ENCODE measurements at places on chromosomes 5 and 9. TPM values are rescaled to one million over a fixed set of nuclear protein-coding genes. Genes with fewer than 3 reads are reported as not detected.
A peak's percentile ranks its signal among the peaks of the same experiment; 100 is the strongest.

Gene ZFP37
- 3.6 TPM for total RNA-seq

DNA sequence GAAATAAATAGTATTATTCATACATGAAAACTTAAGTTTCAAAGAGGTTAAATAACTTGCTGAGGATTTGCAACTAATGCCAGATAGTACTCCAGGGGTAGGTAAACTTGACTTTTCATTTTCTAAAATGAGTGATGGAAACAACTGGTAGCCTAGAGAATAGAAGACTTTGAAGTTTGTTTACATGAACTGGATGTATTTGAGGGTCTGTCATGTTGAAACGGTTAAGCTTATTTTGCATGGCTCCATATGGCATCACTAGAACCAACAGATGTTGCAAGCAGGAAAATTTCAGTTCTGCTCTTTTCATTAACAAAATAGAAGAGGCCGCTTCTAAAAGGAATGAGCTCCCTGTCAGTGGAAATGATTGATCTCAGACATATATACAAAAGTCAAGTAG lies 105.1 kb upstream of the SGCD start:
- DNase-seq: no peak

DNA sequence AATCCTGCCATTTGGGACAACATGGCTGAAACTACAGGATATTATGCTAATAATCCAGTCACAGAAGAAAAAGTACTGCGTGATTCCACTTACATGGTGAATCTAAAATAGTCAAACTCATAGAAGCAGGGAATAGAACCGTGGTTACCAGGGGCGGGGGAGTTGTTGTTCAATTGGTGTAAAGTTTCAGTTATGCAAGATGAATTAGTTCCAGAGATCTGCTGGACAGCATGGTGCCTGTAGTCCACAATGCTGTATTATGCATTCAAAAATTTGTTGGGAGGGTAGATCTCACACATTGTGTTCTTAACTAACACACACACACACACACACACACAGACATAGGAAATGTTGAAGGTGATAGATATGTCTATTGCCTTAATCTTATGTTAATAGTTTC lies 480.5 kb downstream of the DMRT2 start:
- no peak for DNase-seq

Gene PCDHB3
- 0.74 TPM for total RNA-seq

Gene GPBP1
- 113 TPM for total RNA-seq

Gene SOX30
- not detected for total RNA-seq

Gene LCN1
- total RNA-seq: not detected

DNA sequence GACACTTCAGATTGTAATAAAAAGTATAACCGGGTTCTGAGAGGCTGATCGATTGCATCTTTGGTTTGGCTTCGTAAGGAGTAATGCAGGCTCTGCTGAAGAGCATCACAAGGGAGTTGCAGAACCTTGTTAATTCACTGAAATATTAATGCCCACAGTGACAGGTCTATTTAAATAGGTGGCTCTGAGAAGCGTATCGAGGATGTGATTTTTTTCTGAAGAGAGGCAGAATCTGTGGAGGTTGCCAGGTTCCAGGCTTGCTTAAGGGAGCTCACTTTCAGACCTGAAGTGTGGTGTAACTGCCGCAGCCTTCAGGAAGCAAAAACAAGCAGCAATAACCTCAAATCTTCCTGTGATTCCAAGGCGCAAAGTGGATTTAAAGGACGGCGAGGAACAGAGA lies 80.3 kb downstream of the ANKRD33B start:
- no peak for DNase-seq

- no peak for DNase-seq
Measured at GRCh38 chr5:40869384-40869783, 28.2 kb downstream of the CARD6 start.

- peak; percentile 48 for DNase-seq
Measured at GRCh38 chr9:116015855-116016254, 137.7 kb upstream of the PAPPA start.

Gene DAB2IP
- 17.4 TPM for total RNA-seq

- DNase-seq: no peak
Measured at GRCh38 chr5:16391858-16392649, 73.5 kb downstream of the ZNF622 start.

DNA sequence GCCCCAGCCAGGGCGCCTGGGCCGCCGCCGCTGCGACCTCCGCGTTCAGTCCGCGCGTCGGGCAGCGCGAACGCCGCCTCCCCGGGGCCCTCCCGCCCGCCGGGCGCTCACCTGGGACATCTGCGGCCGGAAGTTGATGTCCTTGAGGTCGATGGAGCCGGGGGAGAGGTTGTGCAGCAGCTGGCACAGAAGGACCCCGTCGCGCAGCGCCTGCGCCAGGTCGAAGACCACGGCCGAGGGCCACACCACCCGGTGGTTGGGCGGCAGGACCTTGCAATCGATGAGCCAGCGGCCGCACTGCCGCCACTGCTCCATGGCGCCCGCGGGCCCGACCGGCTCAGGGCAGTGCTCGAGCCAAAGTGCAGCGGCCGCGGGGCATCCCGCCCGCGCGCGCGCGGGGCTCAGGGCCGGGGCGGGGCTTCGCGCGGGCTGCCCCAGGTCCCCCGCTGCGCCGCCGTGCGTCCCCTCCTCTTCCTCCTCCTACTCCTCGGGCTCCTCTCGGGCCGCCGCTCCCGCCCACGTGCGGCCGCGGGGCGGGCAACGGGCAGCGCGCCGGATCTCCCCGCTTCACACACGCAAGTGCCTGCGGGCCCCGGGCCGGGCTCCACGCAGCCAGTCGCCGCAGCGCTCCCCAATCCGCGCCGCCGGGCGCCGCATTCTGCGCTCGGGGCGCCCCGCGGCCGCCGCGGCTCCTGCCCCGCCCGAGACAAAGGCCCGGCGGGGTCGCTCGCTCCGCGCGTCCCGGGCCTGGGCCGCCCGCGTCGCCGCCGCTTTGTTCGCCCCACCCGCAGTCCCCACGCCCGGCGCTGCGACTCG lies at the start of gene VAV2:
Gene VAV2 (minus strand): TSS at position 361 of the 816 bp plus-strand sequence. CDS start 46 bp downstream, at position 315.
- DNase-seq: peak; percentile 49

DNA sequence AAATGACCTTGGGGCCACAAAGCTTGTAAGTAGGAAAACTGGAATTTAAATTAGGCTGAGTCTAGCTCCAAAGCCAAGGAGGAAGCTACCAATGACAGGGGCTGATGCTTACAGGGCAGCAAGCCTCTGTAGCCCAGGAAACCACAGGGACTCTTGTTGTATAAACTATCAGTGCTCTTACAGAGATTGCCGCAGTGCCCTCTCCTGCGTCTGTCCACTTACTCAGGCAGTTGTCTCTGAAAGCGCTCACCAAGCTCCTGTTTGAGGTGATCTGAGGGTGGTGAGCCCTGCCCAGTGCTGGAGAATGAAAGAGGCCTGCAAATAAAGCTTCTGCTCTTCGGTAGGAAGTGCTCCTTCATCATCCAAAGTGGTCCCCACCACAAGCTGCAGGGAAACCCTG lies 498.8 kb downstream of the ARHGEF28 start:
- no peak for DNase-seq

Gene MARVELD2
- total RNA-seq: 0.63 TPM

Gene CMYA5
- total RNA-seq: 1.7 TPM

All from fibroblast of the aortic adventitia (primary cell).